Aorta (tissue), 5 donors: ENCODE measurements at places on chromosomes 2 and 18. TPM values are rescaled to one million over a fixed set of nuclear protein-coding genes. Genes with fewer than 3 reads are reported as not detected.

- H3K27ac ChIP-seq, result no peak overlapping the region
- H3K4me3 ChIP-seq, result no peak overlapping the region
- no peak for DNase-seq
- H3K27me3 ChIP-seq, result no peaks in the 10 kb centered on the region
These were observed 55.7 kb downstream of the ZC3H8 start for GRCh38 chr2:112199188-112199587.

Gene HOXD3
- total RNA-seq, result 9.8 TPM

Gene RIT2
- total RNA-seq, result not detected

Gene KIF5C
- 3.4 TPM for total RNA-seq

Gene ASB18
- not detected for total RNA-seq

Gene KDSR
- 74.3 TPM for total RNA-seq

Gene FBXO36
- 1.9 TPM for total RNA-seq

GRCh38 chr2:70922235-70923234 is 13.2 kb upstream of the ATP6V1B1 start:
- no peak overlapping the region for H3K4me3 ChIP-seq
- no peaks in the 10 kb centered on the region for H3K27me3 ChIP-seq
- H3K36me3 ChIP-seq, result no peaks in the 10 kb centered on the region
- H3K27ac ChIP-seq, result no peak overlapping the region

Gene IL1RN
- total RNA-seq, result 7.1 TPM

DNA sequence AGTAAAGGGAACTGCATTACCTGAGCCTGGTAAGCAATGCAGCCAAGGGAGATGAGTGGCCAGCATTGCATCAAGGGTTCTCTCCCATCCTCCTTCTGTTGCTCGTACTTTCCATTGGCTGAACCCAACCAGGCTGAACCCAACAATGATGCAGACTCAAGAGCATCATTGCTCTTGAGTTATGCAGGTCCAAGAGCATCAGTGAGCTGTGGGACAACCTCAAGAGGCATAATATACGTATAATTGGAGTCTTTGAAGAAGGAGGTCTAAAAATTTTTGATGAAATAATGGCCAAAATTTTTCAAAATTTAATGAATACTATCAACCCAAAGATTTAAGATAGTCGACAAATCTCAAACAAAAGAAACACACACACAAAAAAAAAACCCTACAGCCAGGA is 213.0 kb downstream of the RNF152 start:
- no peaks in the 10 kb centered on the region for H3K4me1 ChIP-seq
- no peaks in the 10 kb centered on the region for H3K27me3 ChIP-seq
- no peak for DNase-seq
- H3K27ac ChIP-seq, result no peak overlapping the region

DNA sequence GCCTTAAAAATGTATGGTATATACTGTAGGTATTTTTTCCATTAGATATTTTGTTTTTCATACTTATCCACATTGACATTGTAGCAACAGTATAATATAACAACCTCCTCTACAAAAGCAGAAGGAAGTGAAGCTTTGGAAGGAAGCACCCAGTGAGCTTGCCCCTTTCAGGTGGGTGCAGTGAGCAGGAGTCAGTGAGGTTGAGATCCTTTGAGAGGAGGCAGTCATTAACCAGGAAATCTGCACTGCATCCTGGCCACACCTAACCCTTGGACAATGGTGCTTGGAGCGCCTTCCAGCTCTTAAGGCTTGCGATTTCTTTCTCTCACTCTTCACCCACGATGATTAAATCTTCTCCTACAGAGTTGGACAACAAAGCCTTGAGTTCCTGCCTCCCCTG is 13.9 kb downstream of the IL37 start:
- no peak for DNase-seq
- H3K27me3 ChIP-seq, result no peaks in the 10 kb centered on the region
- no peaks in the 10 kb centered on the region for H3K4me1 ChIP-seq
- H3K4me3 ChIP-seq, result no peak overlapping the region
- H3K27ac ChIP-seq, result no peak overlapping the region

GRCh38 chr2:237312021-237312755 is 101.8 kb downstream of the COL6A3 start:
- no peak overlapping the region for H3K4me3 ChIP-seq
- DNase-seq, result no peak
- H3K36me3 ChIP-seq, result no peaks in the 10 kb centered on the region
- H3K27me3 ChIP-seq, result no peaks in the 10 kb centered on the region
- no peak overlapping the region for H3K27ac ChIP-seq
- peaks cover 4% of the 10 kb centered on the region for H3K4me1 ChIP-seq

GRCh38 chr2:62738981-62739936 is 33.7 kb downstream of the EHBP1 start:
- no peaks in the 10 kb centered on the region for H3K36me3 ChIP-seq
- H3K4me3 ChIP-seq, result no peak overlapping the region
- H3K4me1 ChIP-seq, result peaks cover 3% of the 10 kb centered on the region
- H3K27ac ChIP-seq, result no peak overlapping the region

- no peak overlapping the region for H3K27ac ChIP-seq
- H3K27me3 ChIP-seq, result no peaks in the 10 kb centered on the region
- H3K4me1 ChIP-seq, result peaks cover 3% of the 10 kb centered on the region
- H3K36me3 ChIP-seq, result no peaks in the 10 kb centered on the region
These were observed 101.1 kb downstream of the BCL2 start for GRCh38 chr18:63218472-63218871.

- DNase-seq, result peak; percentile 75
- H3K4me1 ChIP-seq, result no peaks in the 10 kb centered on the region
- H3K36me3 ChIP-seq, result no peaks in the 10 kb centered on the region
These were observed 30.2 kb downstream of the ITGB1BP1 start for GRCh38 chr2:9392898-9393765.

- no peak overlapping the region for H3K4me3 ChIP-seq
- DNase-seq, result no peak
- H3K4me1 ChIP-seq, result no peaks in the 10 kb centered on the region
- no peaks in the 10 kb centered on the region for H3K36me3 ChIP-seq
- no peak overlapping the region for H3K27ac ChIP-seq
These were observed 182.9 kb downstream of the MYO1B start for GRCh38 chr2:191428141-191428540.

DNA sequence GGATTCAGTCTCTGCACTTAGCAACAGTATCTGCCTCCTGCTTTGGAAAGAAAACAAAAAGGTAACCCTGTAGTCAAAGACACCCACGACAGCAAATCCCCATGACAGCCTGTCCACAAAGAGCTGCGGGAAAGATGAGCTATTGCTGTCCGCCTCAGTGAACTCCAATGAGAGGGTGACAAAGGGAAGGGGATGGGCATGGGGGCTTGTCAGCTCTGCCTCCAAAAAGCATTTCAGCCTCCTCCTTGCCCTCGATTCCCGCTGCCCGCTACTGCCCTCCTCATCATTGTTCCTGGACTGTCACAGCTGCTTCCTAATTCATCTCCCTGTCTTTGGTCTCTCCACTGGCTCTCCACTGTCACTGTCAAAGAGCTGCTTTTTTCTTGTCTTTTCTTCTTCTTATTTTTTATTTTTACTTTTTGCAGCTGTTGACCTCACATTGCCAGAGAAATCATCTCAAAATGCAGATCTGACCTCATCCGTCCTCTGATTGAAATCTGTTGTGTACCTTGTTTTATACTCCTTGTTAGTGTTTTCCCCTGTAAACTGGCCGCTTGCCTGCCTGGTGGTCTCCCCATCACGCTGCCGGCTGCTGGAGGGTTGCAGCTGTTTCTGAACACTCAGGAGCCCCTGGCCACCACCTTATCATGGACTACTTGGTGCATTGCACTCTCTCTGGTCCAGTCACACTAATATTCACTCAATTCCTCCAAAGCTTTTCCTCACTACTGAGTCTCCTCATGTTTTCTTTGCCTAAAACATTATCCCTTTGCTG is 7.9 kb upstream of the E2F6 start:
- no peak for DNase-seq
- no peaks in the 10 kb centered on the region for H3K36me3 ChIP-seq
- H3K27ac ChIP-seq, result no peak overlapping the region
- H3K4me1 ChIP-seq, result no peaks in the 10 kb centered on the region
- no peaks in the 10 kb centered on the region for H3K27me3 ChIP-seq
- no peak overlapping the region for H3K4me3 ChIP-seq

Gene EMX1
- not detected for total RNA-seq

- no peak overlapping the region for H3K27ac ChIP-seq
- no peaks in the 10 kb centered on the region for H3K36me3 ChIP-seq
- no peaks in the 10 kb centered on the region for H3K27me3 ChIP-seq
- peaks cover 2% of the 10 kb centered on the region for H3K4me1 ChIP-seq
- DNase-seq, result no peak
These were observed 16.5 kb downstream of the USP34 start for GRCh38 chr2:61454383-61454782.

Gene ALK
- total RNA-seq, result 0.30 TPM
